ENCODE measurements at places on chromosomes 7 and 10.

- DNase-seq: no peak
These were observed 28.1 kb upstream of the FAM20C start for GRCh38 chr7:163971-164881.

GRCh38 chr10:117003336-117003735 is 1.7 kb downstream of the SHTN1 start:
- no peak for DNase-seq

- no peak for DNase-seq
These were observed 114.8 kb upstream of the ARID5B start for GRCh38 chr10:61786728-61787127.

- no peak for DNase-seq
These were observed 2.5 kb upstream of the GDF2 start for GRCh38 chr10:47319784-47320183.

- DNase-seq: no peak
These were observed 32.6 kb downstream of the NUDT1 start for GRCh38 chr7:2274666-2275065.

All from stimulated activated naive B cell treated with anti-CD40 and anti-IgM and Interleukin-4, amounts not matched to agents 10 μg/mL and 1 μg/mL and 100 μg/mL, for 72 hours (primary cell).